ENCODE measurements at places on chromosomes 2 and 18. TPM values are rescaled to one million over a fixed set of nuclear protein-coding genes. Genes with fewer than 3 reads are reported as not detected.

DNA sequence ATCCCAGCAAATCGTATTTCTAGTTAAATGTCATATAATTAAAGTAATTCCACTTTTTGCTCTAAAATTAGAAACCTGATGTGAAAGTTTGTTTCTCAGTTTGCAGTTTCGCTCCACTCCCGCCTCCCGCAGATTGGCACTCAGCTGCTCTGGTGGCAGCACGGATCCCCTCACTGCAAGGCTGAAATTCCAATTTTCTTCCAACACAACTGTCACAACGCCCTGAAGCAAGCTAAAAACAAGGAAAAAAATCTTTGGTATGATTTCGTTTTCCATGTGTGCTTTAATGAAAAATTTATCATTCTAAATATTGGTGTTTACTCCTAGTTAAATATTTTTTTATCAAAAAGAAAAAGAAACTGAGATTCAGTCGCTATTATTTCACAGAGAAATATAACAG lies 38.5 kb downstream of the FTCDNL1 start:
- no peak for ATAC-seq

The REG3A gene
- total RNA-seq, result not detected

The UGT1A3 gene
- not detected for total RNA-seq

DNA sequence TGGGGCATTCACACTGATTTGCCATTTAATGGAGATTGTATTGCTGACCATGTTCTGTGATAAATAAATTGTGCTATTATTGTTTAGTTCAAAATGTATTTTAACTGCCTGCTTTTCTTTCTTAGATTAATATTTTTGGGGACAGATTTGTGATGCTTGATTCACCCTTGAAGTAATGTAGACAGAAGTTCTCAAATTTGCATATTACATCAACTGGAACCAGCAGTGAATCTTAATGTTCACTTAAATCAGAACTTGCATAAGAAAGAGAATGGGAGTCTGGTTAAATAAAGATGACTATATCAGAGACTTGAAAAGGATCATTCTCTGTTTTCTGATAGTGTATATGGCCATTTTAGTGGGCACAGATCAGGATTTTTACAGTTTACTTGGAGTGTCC lies 1.8 kb downstream of the DNAJC10 start:
- no peak for ATAC-seq

The UGT1A5 gene
- not detected for total RNA-seq

GRCh38 chr2:224085811-224086210 lies 46.7 kb upstream of the SERPINE2 start:
- ATAC-seq, result no peak

The ARHGEF4 gene
- 10.0 TPM for total RNA-seq

The UGT1A10 gene
- total RNA-seq, result 0.13 TPM

The CCDC85A gene
- 1.7 TPM for total RNA-seq

GRCh38 chr2:109210431-109211200 lies 81.6 kb downstream of the SH3RF3 start:
- peak; percentile 35 for ATAC-seq

GRCh38 chr18:56575819-56576663 lies 62.4 kb downstream of the TXNL1 start:
- ATAC-seq, result peak; percentile 87

The ADI1 gene
- total RNA-seq, result 9.6 TPM

GRCh38 chr2:158034198-158034866 lies 67.3 kb upstream of the UPP2 start:
- ATAC-seq, result peak; percentile 79

- ATAC-seq, result peak; percentile 41
These were observed 163.1 kb upstream of the PGAP1 start for GRCh38 chr2:197089655-197090054.

The OSR1 gene
- total RNA-seq, result 26.7 TPM

GRCh38 chr2:144379851-144380311 lies 140.0 kb downstream of the ZEB2 start:
- ATAC-seq, result no peak

The ICOS gene
- total RNA-seq, result not detected

The ACKR3 gene
- total RNA-seq, result 59.7 TPM

DNA sequence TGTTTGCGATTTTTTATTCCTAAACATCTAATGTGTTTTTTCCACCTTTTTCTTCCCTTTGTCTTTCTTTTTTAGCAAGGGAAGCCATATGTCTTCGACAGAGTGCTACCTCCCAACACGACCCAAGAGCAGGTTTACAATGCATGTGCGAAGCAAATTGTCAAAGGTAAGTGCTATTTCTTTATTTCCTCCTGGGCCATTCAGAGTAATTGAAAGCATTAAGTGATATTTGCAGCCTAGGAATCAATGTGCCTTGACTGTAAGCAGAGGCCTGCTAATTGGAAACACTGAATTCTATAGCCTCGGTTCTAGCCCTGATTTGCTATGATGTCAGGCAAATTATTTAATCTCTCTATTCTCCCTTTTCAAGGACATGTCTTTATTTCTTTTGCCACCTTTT lies 47.0 kb downstream of the KIF5C start:
- ATAC-seq, result no peak

DNA sequence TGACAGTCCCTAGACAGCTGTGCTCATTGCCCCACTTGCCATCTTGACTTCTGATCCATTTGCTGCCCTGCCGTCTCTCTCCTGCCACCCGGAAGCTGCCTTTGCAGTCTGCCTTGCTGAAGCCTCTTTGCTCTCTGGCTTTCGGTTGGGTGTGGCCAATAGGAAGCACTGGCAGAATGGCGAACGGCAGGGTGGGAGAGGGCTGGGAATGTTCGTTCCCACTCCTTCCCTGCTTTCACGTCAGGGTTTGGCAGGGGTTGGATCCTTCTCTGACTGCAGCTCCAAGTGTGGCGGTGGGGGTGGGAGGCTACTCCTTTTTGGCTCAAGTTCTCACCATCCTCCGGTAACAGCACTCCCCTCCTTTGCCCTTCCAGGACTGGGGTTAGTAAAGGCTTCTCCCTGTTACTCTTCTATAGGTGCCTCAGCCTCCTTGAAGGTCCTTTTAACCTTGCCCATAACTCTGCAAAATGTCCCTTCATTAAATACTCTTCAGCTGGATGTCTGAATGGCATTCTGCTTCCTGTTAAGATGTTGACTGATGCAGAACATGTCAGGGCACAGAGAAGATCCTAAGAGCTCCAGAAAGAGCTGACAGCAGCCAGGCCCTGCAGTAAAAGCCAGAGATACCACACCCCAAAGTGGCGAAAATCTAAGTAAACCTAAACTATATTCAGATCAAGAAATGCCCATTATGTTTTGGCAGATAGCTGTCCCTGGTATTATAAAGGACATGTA lies 299.7 kb downstream of the CDCA7 start:
- ATAC-seq, result no peak

The CCDC74B gene
- total RNA-seq, result 1.3 TPM

GRCh38 chr2:118443596-118443995 lies 355.3 kb downstream of the INSIG2 start:
- ATAC-seq, result peak; percentile 84

- no peak for ATAC-seq
These were observed 185.0 kb upstream of the STK17B start for GRCh38 chr2:196356332-196356731.

The SPC25 gene
- total RNA-seq, result 2.2 TPM

The COLEC12 gene
- total RNA-seq, result 2.9 TPM

The ANTXR1 gene
- 5.2 TPM for total RNA-seq

DNA sequence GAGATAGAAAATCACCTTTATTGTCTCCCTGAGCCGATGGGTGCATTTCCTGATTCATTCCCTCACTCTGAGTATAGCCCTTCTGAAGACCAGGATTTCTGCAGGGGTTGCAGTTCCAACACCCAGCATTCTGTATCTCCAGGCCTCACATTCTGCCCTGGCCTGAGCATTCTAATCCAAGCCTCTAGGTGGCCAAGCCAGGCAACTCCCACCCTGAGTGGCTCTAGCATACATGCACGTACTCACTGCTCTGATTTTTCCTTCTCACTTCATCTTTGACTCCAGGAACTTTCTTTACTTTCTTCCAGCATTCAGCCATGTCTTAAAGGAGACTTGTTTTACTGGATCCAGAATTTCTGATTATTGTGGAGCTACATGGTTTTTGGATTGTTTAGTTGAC lies 100.7 kb upstream of the STK39 start:
- peak; percentile 41 for ATAC-seq

DNA sequence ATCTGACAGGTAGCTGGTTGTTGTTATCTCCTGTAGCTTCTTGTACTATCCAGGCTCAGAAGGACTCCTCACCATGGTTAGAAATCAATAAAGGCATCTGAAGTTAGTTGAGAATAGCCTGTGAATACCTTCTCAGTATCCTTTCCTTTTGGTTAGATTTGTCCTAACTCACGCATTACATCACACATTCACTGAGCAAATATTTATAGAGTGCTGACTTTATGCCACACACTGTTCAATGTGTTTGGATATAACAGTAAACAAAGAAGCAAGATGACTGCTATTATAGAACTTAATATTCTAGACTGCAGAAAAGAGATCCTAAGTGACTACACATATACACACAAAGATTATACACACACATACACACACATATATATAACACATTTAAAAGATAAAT lies 889.9 kb upstream of the CHAC2 start:
- peak; percentile 7 for ATAC-seq

- ATAC-seq, result no peak
These were observed 27.2 kb downstream of the TWIST2 start for GRCh38 chr2:238875101-238875470.

GRCh38 chr2:7044253-7045250 lies 127.3 kb downstream of the RNF144A start:
- ATAC-seq, result peak; percentile 81

All from motor neuron (in vitro differentiated cells).